Activated CD8-positive, alpha-beta T cell treated with anti-CD3 and anti-CD28 coated beads, Interleukin-2, amount 10 ng/mL, durations not matched to agents 7 days and 5 days (primary cell): ENCODE measurements at places on chromosomes 16 and 17.

DNA sequence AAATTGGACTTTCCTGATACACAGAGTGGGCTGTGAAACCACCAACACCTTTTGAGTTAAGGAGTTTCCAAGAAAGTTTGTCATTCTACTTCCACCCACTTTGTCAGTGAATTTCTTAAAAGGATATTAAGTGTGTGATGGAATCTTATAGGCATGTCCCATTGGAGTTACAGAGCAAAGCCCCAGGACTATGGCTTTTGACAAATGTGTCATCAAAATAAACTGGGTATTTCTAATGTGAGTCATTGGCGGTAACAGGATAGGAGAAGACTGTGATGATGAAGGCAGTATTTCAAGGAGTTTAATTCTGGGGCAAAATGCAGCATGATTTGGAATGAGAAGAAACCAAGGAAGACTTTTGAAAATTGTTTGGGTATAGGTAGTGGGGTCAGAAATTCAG is 1013.8 kb upstream of the EEF2KMT start:
- DNase-seq: no peak

DNA sequence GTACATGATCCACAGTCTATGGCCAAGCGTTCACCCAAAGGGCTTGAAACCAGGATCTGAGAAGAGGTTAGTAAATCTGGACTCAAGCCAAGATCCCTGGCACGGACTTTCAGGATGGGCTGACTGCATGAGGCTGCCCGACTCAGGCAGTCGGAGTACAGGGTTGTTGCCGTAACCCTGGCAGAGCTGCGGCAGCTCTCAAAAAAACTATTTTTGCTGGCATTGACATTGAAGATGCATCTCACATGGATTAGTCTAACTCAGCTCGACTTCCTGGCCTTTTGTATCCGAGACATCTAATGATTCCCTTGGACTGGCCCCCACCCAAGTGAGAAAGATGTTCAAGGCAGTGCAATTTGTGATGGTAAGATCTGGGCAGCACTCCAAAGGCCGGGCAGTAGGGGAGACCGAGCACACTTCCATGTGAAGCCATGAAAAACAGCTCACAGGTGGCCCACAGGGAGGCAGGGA is 6.2 kb downstream of the SLC47A1 start:
- no peak for DNase-seq

DNA sequence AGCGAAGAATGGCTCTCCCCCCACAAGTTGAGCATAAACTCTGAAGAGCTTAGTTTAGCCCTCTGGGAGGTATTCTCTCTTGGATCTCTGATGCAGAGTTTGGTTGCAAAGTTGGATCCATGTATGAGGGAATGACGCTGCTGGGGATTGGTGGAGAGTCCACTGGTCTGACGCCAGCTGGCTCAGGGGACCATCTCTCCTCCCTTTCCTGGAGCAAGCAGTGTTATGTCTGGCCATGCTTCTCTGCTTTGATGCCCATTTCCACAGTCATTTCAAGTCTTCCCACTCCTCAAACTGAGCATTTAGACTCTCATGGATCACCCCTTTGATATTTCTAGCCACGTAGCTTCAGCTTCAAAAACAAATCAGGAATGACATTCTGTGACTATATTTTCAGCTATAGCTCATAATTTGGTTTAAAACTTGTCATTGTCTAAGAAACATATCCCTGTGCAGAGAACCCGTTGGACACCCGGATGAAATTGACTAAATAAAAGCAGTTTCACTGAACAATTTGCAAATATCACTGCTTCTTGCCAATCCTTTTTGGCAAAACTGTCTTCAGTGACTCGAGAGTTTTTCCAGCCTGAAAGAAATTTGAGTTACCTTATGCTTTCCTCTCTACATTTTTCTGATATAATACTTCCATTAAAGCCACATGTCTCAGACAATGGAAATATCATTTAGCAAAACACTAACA is 193.4 kb upstream of the CDH11 start:
- DNase-seq: no peak

GRCh38 chr16:10521681-10522274 is 58.6 kb downstream of the EMP2 start:
- peak; percentile 61 for DNase-seq
